Liver (tissue), 10 donors: ENCODE measurements at places on chromosomes 5 and 9.
A peak's percentile ranks its signal among the peaks of the same experiment; 100 is the strongest.

DNA sequence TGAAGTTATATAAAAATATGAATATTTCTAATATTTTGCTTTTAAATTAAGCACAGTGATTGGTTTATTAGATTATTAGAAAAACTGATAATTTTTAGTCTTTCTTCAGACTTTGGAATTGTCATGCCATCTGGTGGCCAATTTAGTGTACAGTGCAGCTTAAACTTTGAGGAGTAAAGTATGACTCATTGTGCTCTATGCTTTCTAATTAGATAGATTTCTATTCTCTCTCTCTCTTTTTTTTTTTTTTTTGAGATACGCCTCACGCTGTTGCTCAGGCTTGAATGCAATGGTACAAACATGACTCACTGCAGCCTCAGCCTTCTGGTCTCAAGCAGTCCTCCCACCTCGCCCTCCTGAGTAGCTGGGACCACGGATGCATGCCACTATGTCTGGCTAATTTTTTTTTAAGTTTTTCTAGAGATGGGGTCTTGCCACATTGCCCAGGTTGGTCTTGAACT lies 42.1 kb upstream of the GPR21 start:
- DNase-seq = no peak

DNA sequence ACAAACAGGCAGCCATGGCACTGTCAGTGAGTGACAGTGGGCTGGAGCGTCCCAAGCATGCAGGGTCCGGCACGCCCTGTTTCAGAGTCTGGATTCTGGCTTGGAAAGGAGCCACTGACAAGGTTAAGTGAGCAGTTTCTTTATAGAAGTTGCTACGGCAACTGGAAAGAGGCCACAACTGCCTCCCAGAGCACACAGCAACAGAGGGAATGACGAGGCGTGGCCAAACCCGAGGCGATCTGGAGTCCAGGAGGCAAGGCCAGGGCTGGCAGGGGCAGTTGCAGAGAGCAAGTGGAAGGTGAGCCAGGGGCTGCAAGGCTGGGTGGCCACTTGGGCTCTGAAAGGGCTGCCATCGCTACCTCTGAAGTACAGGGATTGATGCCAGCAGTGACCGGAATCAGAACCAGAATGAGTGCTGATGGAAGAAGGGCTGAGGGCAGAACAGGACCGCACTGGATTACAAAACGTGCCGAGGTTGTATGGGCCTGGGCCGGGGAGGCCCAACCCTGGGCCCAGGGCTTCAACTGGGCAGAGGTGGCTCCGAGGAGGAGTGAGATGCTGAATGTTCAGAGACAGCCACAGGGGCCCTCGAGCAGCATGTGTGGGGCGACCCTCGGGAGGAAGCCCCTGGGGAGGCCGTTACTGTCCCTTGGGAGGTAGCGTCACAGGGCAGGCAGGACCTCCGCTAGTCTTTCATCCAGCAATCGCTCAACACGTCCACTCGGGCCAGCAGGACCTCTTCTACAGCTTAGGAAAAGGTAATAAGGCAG lies 4.6 kb downstream of the MRPL41 start:
- DNase-seq = no peak

DNA sequence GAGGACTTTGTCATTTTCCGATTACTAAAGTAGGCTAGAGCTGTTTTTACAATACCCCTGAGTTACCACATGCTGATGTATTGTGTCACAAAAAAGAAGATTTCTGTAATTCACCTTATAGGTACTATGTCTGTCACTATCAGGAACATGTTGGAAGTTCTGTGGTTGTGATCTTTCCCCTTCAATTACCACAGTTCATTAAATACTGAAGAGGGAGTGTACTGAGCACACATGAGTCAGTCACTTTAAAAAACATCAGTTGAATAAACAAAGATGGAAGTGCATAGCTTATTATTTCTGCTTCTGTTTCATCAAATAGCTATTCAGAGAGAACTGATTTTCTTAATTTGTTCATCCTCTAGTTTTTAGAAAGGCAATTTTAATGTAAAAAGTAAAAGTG lies 31.7 kb downstream of the AP3S1 start:
- no peak for DNase-seq

- no peak for DNase-seq
Observed at GRCh38 chr5:67910546-67910945, 305.0 kb upstream of the PIK3R1 start.

DNA sequence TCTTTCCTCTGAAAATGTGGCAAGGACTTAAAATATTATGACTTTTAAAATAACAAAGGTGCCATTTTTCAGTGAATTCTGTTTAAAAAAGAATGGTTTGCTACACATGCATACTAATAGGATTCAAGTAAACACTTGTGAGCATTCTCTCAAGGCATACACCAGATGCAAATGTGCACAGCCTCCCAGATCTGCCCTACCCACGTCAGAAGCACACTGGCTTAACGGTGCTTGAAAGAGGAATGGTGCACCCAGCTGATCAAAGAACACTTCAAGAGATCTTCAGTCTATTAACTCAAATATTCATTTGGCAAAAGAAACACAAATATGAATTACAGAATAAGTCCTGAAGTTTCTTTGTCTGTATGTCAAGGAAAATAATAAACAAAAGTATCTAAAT lies 15.8 kb downstream of the GABRB2 start:
- DNase-seq = no peak

DNA sequence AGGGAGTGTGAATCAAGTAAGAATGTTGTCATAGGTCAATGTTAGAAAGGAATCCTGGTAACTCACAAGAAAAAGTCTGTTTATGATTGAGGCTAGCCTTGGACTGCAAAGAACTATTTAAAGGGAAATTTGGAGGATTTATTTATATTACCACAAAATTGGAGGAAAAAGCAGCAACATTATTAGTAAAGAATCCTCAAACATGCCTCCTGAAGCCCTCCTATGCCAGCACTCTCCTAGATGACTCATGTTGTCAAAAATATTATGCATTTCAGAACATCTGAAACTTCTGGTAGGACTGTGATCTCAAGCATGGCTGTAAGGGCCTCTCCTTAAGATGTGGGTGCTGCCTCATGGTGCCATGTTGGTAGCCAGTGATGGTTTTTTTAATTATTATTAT lies 628.5 kb downstream of the CHSY3 start:
- no peak for DNase-seq

GRCh38 chr9:29118555-29118954 lies 1545.3 kb upstream of the C9orf72 start:
- no peak for DNase-seq

- no peak for DNase-seq
Observed at GRCh38 chr9:36457836-36458429, 57.9 kb upstream of the RNF38 start.

- DNase-seq = peak; percentile 45
Observed at GRCh38 chr5:179700401-179700918, 1.7 kb downstream of the CANX start.

- DNase-seq = no peak
Observed at GRCh38 chr5:33032271-33033070, 321.4 kb downstream of the NPR3 start.

- DNase-seq = no peak
Observed at GRCh38 chr9:108271646-108272348, 584.0 kb downstream of the ACTL7B start.

GRCh38 chr5:179272326-179273072 lies 72.8 kb downstream of the ADAMTS2 start:
- no peak for DNase-seq

DNA sequence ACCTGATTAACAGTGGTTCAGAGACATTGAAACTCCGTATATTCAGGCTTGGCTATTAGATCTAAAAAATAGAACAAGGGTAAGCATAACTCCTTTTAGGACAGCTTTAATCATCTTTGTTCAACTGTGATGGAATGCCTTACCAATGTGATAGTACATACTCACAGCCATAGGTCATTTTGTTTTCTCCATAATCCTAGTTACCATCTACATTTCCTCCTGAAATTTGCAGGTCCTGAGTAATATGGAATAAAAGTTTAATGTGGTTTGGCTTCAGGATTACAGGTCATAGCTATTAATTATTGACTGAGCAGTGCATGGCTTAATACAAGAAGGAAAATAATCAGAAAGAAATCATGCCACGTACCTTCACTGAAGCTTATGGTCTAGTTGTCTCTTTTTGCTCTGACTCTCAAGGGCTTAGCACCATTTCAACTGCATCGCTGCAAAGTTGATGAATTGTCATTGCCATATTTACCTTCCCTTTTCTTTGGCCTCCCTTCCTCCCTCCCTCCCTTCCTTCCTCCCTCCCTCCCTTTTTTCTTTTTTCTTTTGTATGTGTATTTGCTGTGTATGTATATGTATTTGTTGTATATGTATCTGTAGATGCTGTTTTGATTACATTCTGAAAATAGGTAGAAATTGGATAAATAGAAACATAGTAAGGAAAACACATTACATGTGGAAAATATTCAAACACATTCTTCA lies 250.9 kb upstream of the ZNF608 start:
- no peak for DNase-seq

GRCh38 chr5:55037046-55037771 lies 13.2 kb downstream of the GZMK start:
- DNase-seq = no peak

GRCh38 chr5:88826646-88827585 lies 56.1 kb downstream of the MEF2C start:
- DNase-seq = no peak

GRCh38 chr9:18255747-18256146 lies 218.2 kb upstream of the ADAMTSL1 start:
- no peak for DNase-seq

DNA sequence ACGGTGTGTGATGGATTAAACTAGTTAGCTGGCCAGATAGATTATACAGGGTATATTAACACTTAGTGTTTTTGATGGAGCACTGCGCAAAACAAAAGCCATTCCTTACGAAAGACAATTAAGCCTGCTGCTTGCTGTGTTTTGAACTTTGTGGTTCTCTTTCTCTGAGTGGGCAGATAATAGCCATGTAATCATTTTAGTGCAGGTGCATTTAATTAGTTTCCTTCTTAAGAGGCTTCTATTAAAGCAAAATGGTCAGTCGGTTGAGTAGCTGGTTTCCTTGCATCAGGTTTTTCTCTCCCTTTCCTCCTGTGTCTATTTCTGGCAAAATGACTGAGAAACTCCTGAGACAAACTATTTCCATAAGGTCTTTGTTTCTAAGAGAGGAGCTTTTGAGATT lies 512.5 kb downstream of the DMAC1 start:
- DNase-seq = no peak

GRCh38 chr5:81156732-81157131 lies 76.4 kb upstream of the CKMT2 start:
- DNase-seq = no peak

- no peak for DNase-seq
Observed at GRCh38 chr5:100762108-100762507, 141.0 kb downstream of the ST8SIA4 start.

- DNase-seq = no peak
Observed at GRCh38 chr5:160318409-160318808, 6.0 kb upstream of the CCNJL start.

DNA sequence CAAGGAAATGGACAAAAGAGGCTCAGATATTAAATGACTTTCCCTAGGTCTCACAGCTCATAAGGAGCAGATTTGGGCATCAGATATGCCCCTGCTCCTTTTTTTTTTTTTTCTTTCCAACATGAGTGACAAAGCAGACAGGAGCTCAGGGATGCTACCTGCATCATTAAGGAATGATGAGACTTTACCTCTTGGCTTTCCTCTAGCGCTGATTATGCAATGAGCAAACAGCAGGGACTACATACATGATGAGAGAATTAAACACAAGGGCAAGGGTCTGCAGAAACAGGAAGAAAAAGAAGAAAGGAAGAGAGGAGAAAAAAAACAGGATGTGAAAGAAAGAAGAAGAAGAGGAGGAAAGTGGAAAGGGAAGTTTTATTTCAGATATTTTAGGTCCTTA lies 179.9 kb downstream of the PPP2R2B start:
- DNase-seq = no peak

- no peak for DNase-seq
Observed at GRCh38 chr9:28166179-28166578, 592.9 kb upstream of the C9orf72 start.

DNA sequence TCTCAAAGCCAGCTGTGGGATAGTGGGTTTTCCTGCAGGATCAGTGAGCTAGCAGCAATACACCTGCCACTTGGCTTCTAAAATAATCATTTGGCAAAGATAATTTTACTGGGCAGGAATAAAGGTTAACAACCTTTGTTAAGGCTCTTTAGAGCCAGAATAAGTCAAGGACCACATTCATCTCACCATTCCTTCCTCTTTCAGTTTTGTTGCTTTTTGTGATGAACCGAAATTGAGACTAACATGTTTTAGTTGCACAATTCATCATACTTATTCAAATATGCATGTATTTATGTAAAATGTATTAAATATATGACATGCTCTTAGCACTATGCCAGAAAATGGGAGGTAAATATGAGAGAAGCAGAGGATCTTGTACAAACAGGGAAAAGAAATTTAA lies 824.4 kb upstream of the TYRP1 start:
- no peak for DNase-seq

DNA sequence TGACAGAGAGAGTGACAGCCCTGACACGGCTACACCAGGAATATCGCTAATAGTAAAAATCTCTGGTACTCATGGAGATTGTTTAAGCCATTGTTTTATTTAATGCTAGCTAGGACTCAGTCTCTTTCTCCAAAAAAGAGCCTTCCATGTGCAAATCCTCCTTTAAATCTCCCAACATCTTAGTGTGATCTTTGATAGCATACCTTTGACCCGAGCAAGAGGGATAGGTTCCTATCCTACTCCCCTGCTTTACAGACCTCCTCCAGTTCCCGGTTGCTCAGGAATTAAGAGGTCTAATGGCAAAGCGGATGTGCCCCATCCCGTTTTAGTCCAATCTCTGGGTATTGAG lies 663 bp upstream of the FRMD3 start:
- DNase-seq = no peak

DNA sequence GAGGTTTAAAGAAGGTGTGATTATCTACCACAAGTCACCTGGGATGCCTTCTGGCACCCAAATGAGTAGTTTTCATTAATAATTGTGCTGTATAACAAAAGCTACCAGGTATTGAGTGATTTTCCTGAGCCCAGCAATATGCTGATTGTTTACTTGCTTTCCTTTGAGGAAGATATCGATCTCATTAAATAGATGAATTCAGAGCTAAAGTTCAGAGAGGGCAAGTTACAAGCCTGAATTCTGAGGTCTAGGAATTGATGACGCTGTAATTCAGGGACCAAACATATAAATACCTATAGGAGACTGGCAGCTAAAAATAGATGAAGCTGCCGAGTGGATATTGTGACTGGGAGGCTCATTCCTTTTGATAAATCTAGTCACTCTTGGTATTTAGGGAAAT lies 1.1 kb downstream of the ERCC6L2 start:
- DNase-seq = no peak

DNA sequence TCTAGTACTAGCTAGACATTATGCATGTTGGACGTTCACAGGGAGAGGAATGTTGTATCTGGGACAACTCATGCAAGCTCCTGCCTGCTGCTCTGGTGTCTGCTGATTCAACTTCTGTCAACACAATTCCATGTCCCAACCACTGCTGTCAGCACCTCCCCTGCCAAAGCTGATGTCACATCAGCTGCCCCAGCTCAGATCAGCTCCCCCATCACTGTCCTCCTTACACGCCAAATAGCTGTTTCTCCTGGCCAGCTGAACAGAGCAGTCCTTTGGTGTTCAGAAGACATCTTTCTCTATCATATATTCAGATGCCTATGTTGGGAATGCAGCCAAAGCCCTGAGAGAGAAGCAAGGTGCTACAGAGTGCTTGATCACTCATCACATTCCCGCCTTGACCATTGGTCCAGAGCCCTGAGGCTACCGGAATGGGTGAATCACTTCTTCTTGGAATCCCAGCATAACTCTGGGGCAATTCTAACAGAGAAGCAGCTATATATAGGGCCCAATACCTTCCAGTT lies 223.3 kb downstream of the SEC61B start:
- DNase-seq = no peak

GRCh38 chr5:41721516-41721915 lies 148.7 kb downstream of the OXCT1 start:
- no peak for DNase-seq

- no peak for DNase-seq
Observed at GRCh38 chr9:16241231-16241630, 629.2 kb downstream of the BNC2 start.
